ENCODE measurements at places on chromosomes 3 and 15.

DNA sequence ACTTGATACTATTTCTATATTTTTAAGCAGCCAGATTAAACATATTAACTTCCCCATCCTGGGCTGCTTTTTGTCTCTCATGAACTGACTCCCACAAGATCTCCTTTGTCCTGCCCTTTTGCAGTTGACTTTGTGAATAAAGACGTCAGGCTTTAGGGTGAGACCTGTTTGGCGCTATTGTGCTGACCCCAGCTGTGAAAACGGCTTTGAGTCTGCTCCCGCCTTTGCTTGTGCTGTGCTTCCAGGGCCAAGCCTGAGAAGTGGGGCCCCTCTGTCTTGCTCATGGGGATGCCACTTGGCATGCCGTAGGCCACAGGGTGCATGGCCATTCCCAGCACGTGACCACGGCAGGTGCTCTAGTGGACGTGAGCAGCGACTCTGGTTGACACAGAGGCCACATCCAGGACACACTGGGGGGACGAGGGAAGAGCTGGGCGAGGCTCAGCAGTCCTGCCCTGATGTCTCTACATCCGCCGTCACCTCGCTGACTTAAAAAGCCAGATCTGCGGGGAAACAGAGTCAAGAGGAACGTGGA is 268.9 kb upstream of the LYSMD4 start:
- DNase-seq: no peak

GRCh38 chr15:66617137-66618090 is 51.6 kb upstream of the LCTL start:
- DNase-seq: no peak

DNA sequence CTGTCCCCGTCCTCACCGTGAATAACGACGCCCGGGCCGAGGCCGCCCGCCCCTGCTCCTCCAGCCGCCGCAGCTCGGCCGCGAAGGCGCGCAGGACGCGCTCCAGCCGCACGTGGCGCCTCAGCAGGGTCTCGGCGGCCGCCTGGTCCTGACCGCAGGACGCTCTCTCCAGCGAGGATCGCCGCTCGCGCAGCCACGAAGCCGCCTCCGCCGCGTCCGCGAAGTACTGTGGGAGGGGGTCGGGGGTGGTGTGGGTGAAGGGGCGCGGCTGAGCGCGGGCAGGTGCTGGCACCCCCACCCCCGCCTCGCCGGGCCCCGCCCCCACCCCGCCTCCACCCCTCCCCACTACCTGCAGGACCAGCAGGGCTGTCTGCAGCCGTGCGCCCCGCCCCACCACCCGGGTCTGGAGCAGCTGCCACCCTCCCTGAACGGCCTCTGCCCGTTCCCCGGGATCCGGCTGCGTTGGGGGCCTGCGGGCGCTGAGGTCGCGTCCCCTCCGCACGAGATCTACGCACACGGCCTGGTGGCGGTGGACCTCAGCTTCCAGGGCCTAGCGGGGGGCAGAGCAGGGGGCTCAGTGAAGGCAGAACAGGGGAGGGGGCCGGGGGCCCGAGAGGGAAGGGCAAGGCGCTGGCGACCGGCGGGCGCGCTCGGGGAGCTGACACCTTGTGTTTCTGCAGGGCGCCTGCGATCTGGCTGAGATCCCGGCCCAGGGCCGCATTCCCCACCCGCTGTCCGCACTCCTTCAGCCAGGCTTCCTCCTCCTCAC is 11.7 kb downstream of the SPTBN5 start:
- no peak for DNase-seq

GRCh38 chr3:134898181-134898754 is 103.2 kb downstream of the EPHB1 start:
- no peak for DNase-seq

DNA sequence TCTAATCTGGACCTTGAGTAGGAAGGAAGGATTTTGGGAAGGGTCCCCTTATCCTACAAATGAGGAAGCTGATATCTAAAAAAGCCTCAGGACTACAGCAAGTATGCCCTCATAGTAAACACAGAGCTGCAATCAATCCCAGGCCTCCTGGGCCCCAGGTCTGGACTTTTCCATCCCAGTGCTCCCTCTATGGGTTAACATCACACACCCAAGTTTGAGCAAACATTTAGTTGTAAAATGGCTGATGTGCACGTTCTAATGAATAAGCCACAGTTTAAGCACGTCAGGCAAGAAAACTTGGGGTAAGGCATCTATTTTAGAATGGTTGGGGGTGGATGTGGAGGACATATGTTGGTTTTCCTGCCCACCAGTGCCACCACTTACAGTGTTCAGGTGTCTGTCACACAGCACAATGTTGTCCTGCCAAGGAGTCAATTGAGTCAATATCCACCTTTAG is 44.3 kb upstream of the UBE2E1 start:
- no peak for DNase-seq

GRCh38 chr3:50515565-50516439 is 12.4 kb upstream of the CACNA2D2 start:
- DNase-seq: no peak

DNA sequence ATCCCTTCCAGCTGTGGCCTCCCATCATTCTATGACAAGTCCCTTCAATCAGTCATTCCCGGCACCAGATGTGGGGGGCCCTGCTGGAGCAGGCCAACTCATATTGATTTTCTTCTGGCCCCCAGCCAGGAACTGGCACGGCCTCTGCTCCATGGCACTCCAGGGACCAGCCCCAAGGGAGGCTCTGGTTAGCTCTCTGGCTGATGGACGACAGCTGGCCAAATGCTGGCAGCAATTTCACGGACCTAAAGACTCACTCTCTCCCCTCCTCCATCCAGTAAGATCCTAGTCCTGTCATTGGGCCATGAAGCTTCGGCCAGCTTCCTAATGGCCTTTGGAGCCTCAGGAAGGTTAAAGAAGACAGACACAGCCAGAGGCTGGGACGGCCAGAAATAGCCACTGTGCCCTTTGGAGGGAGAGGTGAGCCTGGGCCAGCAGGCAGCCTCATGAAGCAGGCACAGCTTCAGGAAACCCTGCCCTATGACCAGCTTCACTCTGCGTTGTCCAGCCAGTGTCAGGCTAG is 131.0 kb downstream of the MEX3B start:
- DNase-seq: no peak

- DNase-seq: no peak
Measured at GRCh38 chr15:78389322-78389721, 48.7 kb upstream of the IREB2 start.

DNA sequence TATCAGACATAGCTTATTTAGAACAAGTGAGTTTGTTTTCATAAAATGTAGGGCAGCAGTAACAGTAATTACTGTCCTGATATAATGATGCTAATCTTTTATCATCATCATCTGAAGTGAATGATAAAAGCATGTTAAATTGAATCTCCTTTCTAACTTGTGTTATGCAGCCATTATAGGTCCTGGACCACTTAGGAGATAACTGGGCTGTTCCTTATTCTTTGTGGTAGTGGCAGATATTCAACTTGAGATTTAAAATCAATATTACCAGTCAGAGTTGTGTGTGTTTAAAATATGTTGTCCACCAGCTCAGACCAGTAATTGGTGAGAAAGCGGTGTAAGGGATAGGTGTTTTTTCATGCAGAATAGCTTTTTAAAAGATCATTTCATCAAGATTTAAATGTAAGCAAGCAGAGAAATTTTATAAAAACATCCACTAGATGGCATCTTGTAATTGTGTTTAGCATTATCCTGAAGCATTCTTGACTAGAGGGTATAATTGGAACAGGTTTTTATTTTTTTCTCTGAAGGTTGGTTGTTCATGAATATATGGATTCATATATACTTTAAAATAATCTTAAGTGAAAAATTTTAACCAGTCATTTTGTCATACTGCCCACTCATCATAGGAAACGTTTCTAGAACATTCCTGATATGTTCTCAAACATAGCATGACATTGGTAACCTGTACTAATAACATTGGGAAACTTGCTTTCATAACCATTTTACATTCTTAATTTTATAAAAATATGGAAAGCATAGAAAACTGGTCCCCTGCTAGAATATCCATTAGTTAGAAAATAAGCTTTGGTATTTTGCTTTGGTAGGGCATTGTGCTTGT is 153.9 kb downstream of the BBX start:
- no peak for DNase-seq

DNA sequence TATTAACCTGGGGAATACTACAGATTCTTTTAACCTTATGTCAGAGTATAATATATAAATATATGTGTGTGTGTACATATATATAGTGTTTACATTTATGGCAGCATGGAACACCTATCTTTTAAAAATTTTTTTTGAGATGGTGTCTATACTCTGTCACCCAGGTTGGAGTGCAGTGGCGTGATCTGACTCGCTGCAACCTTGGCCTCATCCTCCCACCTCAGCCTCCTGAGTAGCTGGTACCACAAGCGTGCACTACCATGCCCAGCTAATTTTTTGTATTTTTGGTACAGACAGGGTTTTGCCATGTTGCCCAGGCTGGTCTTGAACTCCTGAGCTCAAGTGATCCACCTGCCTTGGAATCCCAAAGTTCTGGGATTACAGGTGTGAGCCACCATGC is 18.5 kb upstream of the ERICH6 start:
- DNase-seq: no peak

- DNase-seq: no peak
Measured at GRCh38 chr3:112639455-112640225, 1.3 kb downstream of the CCDC80 start.

DNA sequence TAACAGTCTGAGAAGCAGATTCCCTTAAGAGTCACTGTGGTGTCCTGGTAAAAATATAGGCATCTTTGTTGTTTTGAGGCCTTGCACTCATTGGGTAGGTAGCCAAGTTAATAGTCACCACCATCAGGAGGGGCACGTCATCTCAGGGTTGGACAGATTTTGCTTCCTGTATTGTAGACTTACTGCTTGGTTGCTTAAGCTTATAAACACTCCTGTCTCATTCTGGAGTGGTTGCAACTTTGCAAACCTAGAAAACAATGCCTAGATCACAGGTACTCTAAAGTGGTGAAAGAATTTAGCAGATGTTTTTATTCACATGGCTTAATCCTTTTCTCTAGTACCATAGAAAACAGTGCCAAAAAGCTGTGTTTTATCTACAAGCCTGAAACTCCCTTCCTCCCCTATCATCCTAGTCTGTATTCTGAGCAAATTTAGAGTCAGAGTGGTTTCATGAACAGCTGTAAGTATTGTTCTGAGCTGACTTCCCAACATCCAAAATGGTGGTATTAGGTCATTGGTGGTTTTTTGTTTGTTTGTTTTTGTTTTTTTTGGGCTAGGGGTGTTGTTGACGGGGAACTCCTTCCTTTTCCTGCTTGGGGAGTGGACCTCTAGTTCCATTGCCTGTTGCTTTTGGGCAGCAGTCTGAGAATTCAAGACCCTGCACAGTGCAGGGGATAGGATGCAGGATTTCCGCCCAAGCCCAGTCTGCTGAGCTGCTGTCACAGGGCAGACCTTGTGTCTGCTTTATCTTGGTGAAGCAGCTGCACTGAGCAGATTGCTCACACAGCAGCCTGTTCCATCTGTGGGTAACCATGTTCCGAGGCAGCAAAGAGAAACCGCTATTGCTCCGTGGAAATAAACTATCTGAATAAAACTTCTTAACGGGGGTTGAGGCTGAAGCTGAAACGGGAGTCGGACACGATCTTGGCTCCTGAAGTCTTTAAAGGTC is 202.0 kb downstream of the AKAP13 start:
- peak; percentile 39 for DNase-seq

DNA sequence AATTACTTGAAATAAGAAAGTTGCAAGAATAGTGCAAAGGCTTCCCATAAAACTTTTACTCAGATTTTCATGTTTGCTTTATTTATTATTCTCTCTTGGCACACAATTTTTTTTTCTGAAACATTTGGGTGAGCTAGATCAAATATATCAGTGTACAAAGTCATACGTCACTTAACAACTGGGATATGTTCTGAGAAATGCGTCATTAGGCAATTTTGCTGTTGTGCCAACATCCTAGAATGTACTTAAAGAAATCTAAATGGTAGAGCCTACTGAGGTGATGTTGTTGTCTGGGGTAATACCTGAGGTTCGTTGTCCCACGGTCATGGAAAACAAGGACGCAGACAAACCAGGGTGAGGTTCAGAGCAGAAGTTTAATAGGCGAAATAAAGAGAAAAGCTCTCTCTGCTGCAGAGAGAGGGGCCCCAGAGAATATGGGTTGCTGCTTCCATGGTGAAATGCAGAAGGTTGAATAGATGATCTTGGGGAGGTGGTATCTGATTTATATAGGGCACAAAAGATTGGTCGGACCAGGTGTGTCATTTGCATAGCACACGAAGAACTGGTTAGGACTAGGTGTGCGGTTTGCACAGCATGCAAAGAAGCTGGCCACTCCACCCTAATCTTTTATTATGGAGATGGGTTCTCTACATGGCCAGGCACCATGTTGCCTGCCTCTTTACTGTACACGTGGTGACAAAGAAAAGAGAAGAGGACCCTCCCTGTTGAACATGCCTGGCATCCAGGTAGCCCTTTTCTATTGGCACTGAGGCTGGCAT is 8.8 kb upstream of the GRAMD1C start:
- DNase-seq: no peak

All from activated naive CD4-positive, alpha-beta T cell treated with anti-CD3 and anti-CD28 coated beads, Interleukin-2, amount 50 U/mL, for 16 hours (primary cell).